ENCODE measurements at places on chromosomes 1 and 21. TPM values are rescaled to one million over a fixed set of nuclear protein-coding genes. Genes with fewer than 3 reads are reported as not detected.

DNA sequence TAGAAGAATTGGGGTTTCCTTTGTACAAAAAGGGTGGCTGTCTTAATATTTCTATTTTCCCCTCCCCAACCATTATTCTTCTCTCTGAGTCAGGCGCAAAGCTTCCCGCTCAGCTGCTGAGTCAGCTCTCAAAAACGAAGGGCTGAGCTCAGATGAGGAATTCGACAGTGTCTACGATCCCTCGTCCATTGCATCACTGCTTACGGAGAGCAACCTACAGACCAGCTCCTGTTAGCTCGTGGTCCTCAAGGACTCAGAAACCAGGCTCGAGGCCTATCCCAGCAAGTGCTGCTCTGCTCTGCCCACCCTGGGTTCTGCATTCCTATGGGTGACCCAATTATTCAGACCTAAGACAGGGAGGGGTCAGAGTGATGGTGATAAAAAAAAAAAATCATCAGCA, 3.0 kb upstream of the TUFT1 start:
- peaks cover 3% of the 10 kb centered on the region for H3K27me3 ChIP-seq
- no peak overlapping the region for H3K27ac ChIP-seq
- H3K36me3 ChIP-seq = peaks cover 43% of the 10 kb centered on the region
- no peak for DNase-seq

DNA sequence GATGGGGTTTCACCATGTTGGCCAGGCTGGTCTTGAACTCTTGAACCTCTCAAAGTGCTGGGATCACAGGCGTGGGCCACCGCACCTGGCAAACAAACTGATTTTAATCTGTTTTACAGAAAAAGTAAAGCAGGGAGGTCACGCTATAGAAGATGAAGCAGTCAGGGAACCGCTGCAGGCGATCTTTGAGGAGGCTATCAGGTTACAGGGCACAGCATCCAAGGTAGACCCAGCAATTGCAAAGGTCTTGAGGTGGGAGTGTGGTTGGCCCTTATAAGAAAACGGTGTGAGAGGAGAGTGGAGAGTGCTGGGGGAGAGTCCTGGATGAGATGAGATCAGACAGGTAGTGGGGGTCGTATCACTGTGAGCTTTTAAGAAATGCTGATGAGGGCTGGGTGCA, 2.6 kb upstream of the TMCO4 start:
- no peak overlapping the region for H3K27ac ChIP-seq
- peaks cover 36% of the 10 kb centered on the region for H3K27me3 ChIP-seq
- H3K4me3 ChIP-seq = no peak overlapping the region

DNA sequence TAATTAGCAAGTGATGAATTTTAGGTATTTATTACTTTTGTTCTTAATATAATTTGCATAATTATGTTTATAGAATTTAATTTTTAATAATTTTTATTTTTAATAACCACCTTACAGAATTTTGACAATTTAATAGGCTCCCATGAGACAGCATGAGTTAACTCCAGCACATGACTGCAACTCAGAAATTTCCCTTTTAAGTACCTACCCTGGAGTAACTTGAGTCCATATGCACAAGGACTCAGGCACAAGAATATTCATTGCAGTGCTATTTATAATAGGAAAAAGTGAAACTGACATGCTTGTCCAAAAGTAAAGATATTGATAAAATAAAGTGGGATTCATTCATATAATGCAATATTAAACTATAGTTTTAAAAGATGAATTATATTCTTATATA, 54.1 kb upstream of the C1orf53 start:
- DNase-seq = no peak
- peaks cover 17% of the 10 kb centered on the region for H3K4me1 ChIP-seq
- no peak overlapping the region for H3K27ac ChIP-seq

- H3K27ac ChIP-seq = no peak overlapping the region
- no peak for DNase-seq
- H3K4me3 ChIP-seq = no peak overlapping the region
- no peaks in the 10 kb centered on the region for H3K27me3 ChIP-seq
- peaks cover 9% of the 10 kb centered on the region for H3K4me1 ChIP-seq
- H3K36me3 ChIP-seq = no peaks in the 10 kb centered on the region
Measured at GRCh38 chr1:116886291-116886878, 23.3 kb upstream of the PTGFRN start.

GRCh38 chr1:47686731-47687630, 249.1 kb downstream of the FOXD2 start:
- peaks cover 3% of the 10 kb centered on the region for H3K27me3 ChIP-seq
- no peaks in the 10 kb centered on the region for H3K36me3 ChIP-seq
- DNase-seq = no peak
- H3K4me3 ChIP-seq = no peak overlapping the region
- peaks cover 38% of the 10 kb centered on the region for H3K4me1 ChIP-seq
- H3K27ac ChIP-seq = peak overlapping the region; percentile 60

DNA sequence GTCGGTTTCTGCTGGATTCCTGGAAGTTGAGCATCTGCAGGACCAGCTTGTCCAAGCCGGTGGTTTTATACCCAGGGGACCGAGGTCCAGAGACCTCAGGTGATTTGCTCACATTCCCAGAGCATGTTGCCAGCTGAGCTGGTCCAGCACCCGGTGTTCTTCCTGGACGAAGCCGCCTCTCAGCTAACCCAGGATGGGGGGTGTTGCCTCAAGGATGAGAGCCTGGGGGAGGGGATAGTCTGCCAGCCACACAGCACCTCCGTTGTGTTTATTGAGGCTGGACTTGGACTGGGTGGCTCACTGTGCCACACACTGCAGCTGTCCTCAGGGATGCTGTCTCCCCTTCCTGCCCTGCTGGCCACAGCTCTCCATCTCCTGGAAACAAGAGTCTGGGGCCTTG, 1.5 kb downstream of the TMEM201 start:
- no peaks in the 10 kb centered on the region for H3K36me3 ChIP-seq
- no peaks in the 10 kb centered on the region for H3K27me3 ChIP-seq
- H3K27ac ChIP-seq = no peak overlapping the region
- no peak for DNase-seq
- peaks cover 42% of the 10 kb centered on the region for H3K4me1 ChIP-seq

DNA sequence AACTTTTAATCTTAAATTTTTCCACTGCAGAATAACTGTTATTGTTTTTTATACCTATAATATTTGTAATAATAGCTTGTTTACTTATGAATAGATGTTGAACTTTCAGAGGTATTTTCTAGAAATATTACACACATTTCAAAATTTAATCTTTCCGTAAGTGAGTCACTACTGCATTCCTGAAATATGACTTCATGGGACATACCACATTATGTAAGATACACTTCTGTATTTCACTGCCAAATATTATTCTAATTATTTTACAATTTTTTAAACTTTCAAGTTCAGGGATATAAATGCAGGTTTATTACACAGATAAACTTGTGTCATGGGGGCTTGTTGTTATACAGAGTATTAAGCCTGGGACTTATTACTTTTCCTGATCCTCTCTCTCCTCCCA, 2220.5 kb downstream of the NCAM2 start:
- H3K27ac ChIP-seq = no peak overlapping the region
- H3K36me3 ChIP-seq = peaks cover 6% of the 10 kb centered on the region
- peaks cover 8% of the 10 kb centered on the region for H3K4me1 ChIP-seq

DNA sequence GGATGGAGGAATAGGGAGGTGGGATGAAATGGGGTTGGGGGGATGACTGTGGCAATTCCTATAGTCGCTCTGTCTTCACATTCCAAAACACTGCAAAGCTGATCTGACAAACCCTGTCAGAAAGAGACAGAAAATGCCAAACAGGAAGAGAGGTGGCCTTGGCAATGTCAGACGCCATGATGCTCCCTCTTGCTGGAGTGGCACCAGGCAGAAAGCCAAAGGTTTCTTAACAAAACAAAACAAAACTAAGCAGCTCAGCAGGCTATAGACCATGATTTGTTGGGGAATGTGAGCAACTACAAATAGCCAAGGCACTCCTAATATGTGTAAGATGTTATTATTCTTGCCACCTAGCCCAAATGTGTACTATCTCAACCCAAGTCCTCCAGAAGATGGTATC, 42.9 kb upstream of the PLA2G2C start:
- H3K4me3 ChIP-seq = no peak overlapping the region
- H3K27me3 ChIP-seq = peaks cover 19% of the 10 kb centered on the region
- H3K4me1 ChIP-seq = peaks cover 33% of the 10 kb centered on the region
- DNase-seq = no peak
- no peaks in the 10 kb centered on the region for H3K36me3 ChIP-seq

DNA sequence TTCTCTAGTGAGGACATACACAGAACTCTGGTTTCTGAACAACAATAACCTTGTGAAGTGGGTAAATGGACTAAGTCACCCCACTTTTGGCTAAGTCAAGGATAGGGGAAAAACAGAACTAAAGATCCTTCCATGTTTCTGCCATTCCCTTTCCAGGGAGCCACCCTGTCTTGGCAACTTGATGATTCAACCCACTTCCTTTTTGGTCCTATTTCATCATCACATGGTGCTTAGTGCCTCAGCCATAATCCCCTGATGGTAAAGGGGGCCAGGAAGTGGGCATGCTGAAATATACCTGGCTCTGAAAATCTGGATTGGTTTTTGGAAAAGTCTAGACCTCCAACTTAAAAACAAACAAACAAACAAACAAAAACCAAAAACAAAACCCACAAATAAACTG, 206.4 kb upstream of the FOXD3 start:
- no peaks in the 10 kb centered on the region for H3K36me3 ChIP-seq
- H3K4me3 ChIP-seq = no peak overlapping the region
- H3K4me1 ChIP-seq = peaks cover 30% of the 10 kb centered on the region
- H3K27me3 ChIP-seq = peaks cover 6% of the 10 kb centered on the region
- DNase-seq = no peak

DNA sequence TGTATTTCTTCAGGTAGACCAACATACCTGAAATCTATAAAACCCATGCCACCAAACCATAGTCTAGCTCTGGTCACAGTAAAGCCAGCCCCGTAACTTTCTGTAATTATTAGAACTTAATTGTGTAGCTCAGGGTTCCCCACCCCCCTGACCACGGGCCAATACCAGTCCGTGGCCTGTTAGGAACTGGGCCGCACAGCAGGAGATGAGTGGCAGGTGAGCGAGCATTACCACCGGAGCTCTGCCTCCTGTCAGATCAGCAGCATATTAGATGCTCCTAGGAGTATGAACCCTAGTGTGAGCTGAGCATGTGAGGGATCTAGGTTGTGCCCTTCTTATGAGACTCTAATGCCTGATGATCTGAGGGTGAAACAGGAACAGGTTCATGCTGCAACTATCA, 14.6 kb downstream of the TENT5C start:
- no peak for DNase-seq
- H3K27me3 ChIP-seq = peaks cover 10% of the 10 kb centered on the region
- H3K36me3 ChIP-seq = no peaks in the 10 kb centered on the region
- H3K27ac ChIP-seq = no peak overlapping the region
- 0 out of 2 replicates have a peak, but pooled peaks cover 5% of the 10 kb centered on the region for H3K4me1 ChIP-seq

DNA sequence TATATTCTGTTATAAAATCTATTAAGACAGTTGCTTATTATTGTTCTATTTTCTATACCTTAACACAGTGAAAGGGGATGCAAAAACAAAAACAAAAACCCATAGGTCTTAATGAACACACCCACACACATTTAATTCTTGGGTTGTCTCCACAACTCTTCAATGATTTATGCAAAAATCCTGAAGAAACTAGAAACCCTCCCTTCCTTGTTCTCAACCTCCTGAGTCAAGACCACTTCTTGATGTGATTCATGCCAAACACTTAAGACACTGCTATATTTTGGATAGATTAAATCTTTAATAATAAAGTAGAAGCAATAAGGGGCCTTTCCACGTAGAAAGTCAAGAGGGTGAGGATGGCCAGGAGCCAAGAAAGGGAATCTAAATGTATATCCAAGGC, 23.4 kb downstream of the SCAF4 start:
- no peak overlapping the region for H3K4me3 ChIP-seq
- H3K27me3 ChIP-seq = no peaks in the 10 kb centered on the region
- no peak overlapping the region for H3K27ac ChIP-seq
- peaks cover 57% of the 10 kb centered on the region for H3K4me1 ChIP-seq
- no peak for DNase-seq
- peaks cover 3% of the 10 kb centered on the region for H3K36me3 ChIP-seq

- H3K36me3 ChIP-seq = 0 out of 2 replicates have a peak, but pooled peaks cover 5% of the 10 kb centered on the region
- no peak overlapping the region for H3K4me3 ChIP-seq
- no peak overlapping the region for H3K27ac ChIP-seq
- no peak for DNase-seq
- H3K27me3 ChIP-seq = peaks cover 33% of the 10 kb centered on the region
- peaks cover 31% of the 10 kb centered on the region for H3K4me1 ChIP-seq
Measured at GRCh38 chr1:47439017-47439818, 1.4 kb downstream of the FOXD2 start.

RNF186 gene
- total RNA-seq = not detected

TGFBR3 gene
- total RNA-seq = 3.7 TPM
